ENCODE measurements at places on chromosomes 2 and 18.

- no peak for DNase-seq
Measured at GRCh38 chr2:191247381-191248057, 2.3 kb downstream of the MYO1B start.

DNA sequence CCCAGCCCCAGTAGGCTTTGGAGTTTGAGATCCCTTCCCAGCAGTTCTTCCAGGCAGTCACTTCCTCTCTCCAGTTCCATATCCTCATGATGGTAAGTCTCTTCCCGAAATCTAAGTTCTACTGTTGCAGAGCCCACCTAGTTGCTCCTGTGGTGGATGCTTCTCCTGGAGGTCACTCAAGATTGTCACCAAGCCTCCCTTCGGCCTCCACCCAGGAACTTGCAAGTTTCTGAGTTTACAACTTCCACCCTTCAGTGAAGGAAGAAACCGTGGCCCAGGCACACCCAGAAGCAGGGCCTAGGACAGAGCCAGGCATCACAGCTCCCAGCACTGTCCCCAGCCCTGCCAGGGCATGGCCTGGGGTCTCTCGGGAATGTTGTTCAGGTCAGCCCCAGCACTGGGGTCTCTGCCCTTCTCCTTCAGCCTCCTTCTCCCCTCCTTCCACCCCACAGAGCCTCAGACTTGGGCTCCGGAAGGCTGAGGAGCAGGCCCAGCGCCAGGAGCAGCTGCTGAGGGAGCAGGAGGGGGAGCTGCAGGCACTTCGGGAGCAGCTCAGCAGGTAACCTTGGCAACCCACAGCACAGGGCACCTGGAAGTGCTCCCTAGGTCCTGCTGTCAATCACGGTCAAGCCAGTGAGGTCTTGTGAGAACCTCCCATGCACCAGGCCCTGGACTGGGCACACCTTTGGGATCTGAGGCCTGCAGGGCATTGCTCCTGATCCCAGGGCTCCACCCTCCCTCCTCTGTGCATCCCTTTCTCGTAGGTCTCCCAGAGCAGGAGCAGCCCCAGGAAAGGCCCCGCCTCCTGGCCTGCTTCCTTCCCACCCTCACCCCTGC lies 7.1 kb downstream of the RUFY4 start:
- no peak for DNase-seq

DNA sequence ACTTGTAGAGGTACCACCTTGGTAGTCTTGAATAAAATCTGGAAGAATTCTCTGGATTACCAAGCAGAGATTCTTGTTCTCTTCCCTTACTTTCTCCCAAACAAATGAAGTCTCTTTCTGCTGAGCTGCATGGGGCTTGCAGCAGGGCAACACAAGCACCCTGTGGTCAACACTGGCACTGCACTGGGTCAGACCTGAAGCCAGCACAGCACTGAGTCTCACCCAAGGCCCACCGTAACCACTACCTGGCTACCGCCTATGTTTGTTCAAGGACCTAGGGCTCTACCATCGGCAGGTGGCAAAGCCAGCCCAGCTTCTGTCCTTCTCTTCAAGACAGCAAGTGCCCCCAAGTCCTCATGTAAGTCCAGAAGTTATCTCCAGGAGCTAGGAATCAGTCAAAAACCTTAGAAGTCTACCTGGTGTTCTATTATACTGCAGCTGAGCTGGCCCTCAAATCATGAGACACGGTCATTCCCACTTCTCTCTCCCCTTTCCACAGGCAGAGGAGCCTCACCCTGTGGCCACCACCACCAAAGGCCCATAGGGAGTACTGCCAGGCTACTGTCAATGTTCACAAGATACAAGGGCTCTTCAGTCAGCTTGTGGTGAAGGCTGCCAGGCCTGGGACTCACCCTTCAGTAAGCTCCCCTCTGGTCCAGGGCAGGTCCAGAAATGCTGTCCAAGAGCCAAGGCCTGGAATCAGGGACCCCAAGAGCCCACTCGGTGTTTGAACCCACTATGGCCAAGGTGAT lies 18.4 kb downstream of the VPS54 start:
- DNase-seq: no peak

- DNase-seq: no peak
Measured at GRCh38 chr2:231663458-231664212, 44.7 kb upstream of the PTMA start.

GRCh38 chr2:26482211-26483026 lies 4.5 kb upstream of the OTOF start:
- no peak for DNase-seq

- DNase-seq: no peak
Measured at GRCh38 chr18:55559739-55560138, 28.3 kb downstream of the TCF4 start.

DNA sequence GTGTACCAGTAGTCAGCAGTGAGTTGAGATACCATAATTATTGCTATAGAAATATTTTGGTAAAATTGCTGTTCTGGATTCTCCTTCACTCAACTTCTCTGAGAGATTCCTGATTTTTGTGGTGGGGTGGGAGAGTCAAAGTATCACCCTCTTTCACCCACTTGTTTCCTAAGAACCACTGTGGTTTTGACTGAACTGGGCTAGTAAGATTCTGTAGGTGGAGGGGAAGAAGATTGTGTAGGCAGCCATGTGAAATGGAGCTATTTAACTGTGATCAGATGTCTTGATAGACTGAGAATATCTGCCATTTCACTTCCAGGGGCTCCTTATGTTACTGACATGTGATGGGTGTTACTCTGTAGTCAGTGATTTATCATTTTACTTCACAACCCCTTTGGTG lies 45.3 kb downstream of the BIRC6 start:
- DNase-seq: no peak

DNA sequence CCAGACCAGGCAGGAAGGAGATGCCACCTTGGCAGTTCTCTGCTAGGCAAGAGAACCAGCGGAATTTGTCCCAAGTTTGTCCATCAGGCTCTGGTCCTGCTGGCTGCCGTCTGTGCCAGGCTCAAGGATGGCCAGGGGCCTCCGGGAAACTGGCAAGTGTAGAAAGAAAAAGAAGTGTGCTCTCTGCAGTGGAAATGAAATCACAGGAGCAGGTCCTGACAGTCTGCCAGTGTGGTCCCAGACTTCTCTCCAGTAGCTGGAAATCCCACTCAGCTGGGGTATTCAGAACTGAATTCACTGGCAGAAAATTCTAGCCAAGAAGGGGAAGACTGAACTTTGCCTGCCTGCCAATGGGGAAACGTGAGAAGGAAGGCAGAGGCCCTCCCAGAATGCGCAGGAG lies 91.0 kb downstream of the STPG4 start:
- DNase-seq: no peak

DNA sequence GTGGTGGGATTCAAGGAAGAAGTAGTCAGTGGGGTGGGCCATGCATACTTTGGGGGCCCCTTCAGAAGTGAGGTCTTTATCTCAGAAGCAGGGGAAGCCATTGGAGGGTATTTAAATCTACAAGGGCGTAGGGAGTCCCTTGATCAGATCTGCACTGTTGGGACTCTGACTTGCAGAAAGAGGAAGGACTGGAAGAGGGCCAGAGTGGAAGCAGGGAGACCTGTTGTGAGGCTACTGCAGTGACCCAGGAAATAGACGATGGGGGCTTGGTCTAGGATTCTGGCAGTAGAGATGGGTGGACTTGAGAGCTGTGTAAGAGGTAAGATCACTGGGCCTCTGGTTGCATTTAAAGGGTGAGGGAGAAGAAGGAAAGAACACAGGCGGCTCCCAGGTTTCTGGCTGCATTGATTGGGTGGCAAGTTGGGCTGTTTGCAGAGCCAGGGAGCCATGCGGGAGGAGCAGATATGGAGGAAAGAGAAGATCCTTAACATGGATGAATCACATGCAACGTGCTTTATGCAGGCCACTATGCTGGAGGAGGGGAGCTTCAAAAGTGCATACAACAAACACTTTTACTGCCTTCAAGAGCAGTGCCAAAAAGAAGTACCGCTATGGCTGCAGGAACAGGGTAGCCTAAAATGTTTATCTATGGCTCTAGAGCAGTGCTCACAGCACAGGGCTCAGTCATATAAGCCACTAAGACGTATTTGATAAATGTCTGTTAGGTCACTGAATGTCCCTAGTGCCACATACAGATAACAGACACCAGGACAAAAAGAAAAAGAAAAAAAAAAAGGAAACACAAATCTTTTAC lies 2.3 kb downstream of the SFXN5 start:
- DNase-seq: no peak

DNA sequence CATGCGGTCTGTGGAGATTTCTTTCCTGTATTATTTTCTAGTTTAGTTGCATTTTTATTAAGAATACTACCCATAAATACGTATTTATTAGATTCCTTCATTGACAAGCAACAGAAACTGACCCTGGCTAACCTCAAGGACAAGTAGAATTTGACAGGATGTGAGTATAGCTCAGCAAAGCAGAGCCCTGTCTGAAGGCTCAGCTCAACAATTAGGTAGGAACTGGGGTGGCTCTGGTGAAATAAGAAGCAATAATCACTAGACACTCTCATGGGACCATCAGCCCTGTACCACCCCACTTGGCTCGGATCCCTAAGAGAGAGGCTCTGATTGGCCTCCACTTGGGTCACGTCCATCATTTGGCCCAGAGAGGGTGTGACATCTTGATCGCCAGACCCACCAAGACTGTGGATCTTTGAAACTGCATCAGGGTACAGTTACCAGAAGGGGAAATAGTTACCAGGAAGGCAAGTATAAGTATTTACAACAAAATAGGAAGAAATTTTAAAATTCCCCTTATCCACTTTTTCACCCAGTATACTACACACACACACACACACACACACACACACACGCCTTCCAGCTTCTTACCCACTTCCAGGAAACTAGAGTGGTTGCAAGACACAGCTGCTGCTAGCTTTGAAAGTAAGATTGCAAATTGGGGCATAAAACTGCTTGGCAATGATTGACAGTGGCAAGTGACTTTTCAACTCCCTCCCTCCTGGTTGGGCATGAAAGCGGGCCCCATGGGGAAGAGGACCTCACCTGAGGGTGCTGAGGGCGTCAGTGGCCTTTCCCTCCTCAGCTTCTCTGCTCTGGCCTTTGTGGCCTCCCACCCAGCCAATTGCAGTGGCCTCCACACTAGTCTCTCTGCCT lies 41.8 kb downstream of the KCTD18 start:
- no peak for DNase-seq

DNA sequence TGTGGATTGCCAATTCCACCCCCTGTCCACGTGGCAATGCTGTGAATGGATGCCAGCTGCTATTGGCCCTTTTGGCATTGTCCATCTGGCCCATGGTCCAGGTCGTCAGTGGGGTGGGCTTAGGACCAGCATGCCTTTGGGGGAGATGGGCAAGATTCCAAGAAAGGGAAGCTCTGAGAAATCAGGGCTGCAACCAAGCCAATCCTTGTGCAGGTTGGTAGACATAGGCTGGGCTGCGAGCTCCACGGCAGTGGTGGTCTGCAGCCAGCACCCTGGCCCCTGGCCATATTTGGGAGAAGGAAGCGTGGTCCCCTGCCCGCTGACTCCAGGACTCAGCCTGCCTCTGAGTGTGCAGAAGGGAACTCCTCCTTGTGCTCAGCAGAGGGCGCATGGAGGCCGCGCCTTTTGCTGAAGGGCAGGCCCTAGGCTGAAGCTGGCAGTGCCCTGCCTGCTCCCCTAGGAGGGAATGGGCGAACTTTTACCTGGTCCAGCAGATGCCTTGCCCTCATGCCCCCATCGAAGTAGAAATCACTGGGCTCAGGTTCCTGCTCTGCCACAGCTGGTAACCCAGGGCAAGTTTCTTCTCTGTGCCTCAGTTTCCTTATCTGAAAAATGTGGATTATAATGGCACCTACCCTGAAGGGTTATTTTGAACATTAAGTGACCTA lies 5.4 kb downstream of the SPR start:
- peak; percentile 43 for DNase-seq

- no peak for DNase-seq
Measured at GRCh38 chr18:33838054-33838453, 260.0 kb downstream of the ASXL3 start.

- DNase-seq: no peak
Measured at GRCh38 chr2:73293534-73294171, at the start of gene EGR4. Gene EGR4, minus strand, starts transcription at chr2:73293548. Its CDS starts 231 bp downstream, at chr2:73293317.

GRCh38 chr2:28463893-28464292 lies 32.0 kb upstream of the PLB1 start:
- no peak for DNase-seq

DNA sequence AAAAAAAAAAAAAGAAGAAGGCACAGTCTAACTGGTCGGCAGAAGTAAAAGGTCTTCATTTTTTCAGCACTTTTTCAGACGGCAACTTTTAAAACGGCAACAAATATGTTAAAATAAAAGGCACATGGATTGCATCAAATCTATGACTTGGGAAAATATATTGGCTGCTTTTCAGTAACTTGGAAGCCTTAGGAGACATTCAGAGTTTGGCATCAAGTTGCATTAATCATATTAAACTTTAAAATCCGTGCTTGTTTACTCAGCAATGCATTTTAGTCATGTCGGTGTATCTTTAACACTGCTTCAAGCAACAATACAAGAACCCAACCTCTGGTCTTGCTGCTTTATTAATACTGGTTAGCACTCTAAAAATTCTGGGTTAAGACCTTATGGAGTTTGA lies 111.1 kb downstream of the MEP1B start:
- no peak for DNase-seq

- no peak for DNase-seq
Measured at GRCh38 chr2:174586418-174587295, 10.9 kb downstream of the WIPF1 start.

DNA sequence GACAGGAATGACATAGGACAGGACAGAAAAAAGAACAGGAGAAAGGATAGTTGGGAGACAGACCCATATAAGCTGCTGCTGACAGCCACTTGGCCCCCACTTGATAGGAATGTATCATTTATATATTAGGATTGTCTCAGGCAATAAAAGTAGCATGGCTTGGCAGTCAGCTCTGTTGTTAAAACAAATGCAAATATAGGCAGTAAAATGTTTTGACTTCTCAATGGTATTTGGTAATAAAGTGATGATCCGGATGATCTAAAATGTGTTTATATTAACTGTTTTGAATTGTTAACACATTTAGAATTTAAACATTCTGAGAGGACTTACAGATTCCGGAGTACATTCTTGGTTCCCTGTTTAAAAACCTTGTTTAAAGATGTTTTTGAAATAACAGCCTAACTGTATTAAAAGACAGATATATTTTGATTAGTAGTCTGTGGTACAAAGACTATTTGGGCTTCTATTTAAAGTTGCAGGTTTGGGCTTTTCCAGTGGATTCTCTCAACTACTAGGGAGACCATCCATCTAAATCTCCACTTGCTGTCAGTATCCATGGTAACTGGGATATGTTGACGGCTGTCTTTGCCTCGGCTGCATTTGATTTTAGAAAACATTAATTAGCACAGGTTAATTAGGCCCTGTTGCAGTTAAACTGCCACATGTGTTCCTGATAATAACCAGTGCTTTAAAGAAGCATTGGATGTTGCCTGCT lies 147.6 kb downstream of the ESCO1 start:
- no peak for DNase-seq

DNA sequence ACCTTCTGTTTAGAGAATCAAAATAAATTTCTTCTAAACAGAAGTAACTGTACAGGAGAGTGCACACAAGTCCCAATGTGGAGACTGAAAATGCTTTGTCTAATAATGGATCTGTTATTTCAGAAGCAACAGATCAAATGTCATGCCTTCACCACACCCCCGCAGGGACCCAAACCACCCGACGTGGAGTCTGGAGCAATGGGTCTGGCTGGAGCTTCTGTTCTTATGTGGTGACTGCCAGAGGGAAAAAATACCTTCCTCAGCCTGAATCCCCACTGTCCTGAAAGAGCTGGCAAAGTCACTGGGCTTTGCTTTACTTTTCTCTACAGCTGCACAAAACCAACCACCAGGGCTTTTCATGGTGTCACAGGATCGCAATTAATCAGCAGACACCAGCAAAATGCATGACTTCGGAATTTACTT lies 119.0 kb upstream of the ZFP36L2 start:
- no peak for DNase-seq
